Stimulated activated CD4-positive, alpha-beta T cell treated with anti-CD3 and anti-CD28 coated beads, TNF-alpha, amount 100 ng/mL, for 1 hour (primary cell): ENCODE measurements at places on chromosomes 7 and 10.

GRCh38 chr10:132345345-132345744 lies 13.4 kb downstream of the LRRC27 start:
- DNase-seq: no peak

DNA sequence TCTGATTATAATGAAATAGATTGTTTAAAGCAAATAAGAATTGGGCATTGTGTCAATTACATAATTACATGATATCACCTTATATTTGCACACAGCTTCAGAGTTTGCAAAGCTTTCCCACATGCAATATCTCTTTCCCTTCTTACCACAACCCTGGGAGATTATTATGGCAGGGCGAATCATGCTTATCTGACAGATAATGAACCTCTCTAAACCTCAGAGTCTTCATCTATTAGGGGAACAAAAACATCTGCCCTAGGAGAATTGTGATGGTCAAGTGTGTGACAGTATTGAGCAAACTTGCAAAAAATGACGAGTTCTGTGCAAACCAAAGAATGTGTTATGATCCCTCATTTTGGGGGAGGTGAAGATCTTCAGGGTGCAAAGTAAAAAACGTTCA lies 90.0 kb downstream of the MYOF start:
- DNase-seq: no peak

DNA sequence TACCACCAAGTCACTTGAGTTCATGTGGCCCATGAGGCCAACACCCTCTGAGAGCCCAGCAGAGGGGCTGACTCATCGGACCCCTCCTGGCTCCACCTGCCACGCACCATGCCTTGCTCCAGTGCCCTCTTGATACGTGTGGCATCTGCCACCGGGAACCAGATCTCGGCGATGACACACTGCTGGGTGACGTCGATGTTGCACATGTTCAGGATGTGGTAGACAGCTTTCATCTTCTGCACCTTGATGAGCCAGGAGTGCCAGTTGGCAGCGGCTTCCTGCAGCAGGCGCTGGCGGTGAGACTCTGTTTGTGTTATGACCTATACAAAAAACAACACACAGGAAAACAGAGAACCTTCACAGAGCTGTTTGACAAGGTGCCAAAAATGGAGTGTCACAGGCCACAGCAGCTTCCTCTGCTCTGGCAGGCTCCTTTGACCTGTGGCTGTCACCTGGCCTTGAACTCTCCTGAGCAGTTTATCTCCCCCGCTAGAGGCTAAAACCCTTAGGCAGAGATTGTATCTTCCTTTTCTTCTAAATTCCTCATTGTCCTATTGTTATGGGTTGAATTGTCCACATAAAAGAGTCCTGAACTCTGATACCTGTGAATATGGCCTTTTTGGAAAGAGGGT lies 45.2 kb upstream of the TMEM213 start:
- peak; percentile 86 for DNase-seq

DNA sequence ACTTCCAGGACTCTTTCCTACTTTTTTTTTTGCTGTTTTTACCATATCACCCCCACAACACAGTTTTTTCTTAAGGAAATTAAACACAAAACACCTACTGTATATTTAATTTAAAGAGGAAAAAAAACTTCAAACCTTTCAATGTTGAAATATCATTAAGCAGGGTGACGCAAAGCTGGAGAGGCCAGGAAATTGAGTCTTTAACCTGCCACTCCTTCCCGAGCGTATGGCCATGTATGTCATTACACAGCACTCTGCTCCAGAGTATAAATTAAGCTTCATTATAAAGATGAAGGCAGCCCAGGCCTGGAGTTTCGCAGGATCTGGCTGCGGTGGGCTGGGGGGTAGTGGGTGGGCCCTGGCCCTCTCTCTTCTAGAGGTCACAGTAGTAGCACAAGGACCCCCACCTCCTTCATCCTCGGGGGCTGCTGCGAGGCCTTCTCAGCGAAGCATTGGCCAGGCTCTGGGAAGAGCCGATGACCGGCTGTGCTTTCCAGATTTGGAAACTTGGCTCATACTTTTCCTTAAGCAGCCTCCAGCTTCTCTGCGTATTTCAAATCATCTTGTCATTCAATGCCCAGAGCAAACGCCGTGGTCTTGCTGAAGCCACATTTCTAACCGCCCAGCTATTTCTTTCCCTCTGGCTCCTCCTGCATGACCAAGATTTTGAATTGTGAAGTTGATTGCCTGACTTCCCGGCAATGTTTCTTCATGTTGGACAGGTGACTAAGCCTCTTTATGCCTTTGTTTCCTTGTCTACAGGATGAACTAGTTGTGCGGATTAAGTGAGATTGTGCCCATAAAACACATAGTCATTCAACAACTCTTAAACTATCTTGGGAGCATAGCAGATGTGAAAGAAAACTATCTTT lies 765.1 kb downstream of the SUGCT start:
- DNase-seq: no peak

DNA sequence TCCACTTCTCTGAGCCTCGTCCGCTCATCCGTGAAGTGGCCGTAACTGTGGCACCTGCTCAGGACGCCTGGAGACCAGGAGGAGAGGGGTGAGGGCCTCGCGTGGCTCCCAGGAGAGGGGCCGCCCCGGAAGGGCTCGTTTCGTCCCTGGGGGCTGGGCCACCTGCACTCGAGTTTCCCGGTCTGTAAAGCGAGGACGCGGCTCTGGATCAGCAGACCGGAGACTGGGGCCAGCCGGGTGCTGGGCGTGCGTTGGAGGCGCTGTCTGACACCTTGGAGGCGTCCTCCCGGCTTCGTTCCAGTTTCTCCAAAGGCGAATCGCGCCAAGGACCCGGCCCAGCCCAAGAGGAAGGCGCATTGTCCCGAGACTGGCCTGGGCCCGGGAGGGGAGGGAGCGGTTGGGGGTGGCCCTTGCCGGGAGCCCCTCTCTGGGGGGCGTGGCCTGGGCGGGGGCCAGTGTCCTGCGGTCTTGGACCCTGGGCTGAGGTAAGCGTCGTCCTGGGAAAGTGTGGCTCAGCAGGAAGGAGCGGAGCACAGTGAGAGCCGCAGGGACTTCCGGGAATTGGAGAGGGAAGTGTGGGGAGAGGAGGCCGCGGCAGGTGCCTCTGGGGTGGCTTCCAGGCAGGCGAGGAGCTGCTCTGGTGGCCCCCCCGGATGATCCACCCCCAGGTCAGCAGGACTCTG lies 89.6 kb downstream of the FOXL3 start:
- DNase-seq: no peak

DNA sequence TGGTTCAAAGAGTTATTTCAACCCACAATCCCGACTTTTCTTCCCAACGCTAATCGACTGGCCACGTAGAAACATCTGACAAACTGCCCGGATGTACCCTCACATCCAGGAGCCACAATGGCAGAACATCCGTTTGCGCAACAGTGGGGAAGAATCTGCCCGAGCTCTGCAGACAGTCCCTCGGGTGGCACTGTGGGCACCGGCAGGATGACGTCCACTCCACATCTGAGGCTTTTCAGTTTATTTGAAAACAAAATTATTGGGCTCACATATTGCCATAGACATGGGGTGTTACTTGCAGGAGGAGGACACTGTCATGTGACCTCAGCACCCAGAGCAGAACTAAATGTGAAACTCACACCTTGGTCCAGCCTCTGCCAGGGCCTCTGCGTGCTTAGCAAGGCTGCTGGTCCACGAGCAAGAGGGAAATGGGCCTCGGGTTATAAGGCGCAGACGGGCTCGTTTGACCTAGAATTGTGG lies 84.1 kb downstream of the MKI67 start:
- no peak for DNase-seq

DNA sequence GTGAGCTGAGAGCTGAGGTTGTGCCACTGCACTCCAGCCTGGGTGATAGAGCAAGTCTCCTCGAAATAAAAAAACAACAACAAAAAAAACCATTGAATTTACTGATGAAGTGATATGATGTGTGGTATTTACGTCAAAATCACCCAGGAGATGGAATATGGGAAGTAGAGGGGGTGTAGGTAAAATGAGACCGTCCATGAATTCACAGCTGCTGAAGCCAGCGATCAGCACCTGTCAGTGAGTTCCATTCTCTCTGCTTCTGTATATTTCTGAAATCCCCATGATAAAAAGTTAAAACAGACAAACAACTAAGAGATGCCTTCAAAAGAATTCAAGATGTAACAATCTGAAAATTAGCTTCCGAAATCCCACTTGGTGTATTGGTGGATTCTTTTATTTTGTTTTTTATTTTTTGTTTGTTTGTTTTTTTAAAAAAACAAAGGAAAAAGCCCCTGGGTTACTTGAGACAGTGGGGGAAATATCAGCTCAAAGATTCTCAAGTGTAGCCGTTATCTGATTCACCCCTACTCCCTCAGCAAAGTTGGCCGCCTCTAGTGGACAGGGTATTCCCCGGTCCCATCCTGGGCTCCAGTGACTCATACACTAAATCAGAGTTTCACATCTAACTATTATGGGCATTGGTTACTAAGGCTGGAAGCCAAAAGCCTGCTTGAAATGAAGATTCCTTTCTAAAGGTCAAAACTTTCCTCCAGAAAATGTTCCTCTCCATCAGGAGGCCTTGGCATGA lies 76.4 kb downstream of the MAP3K8 start:
- DNase-seq: no peak
